ENCODE measurements at places on chromosomes 2 and 18.
A peak's percentile ranks its signal among the peaks of the same experiment; 100 is the strongest.

- DNase-seq: no peak
These were observed 312.1 kb upstream of the CHST9 start for GRCh38 chr18:27497246-27497645.

GRCh38 chr18:10230072-10230471 is 224.4 kb upstream of the APCDD1 start:
- DNase-seq: peak; percentile 18

- no peak for DNase-seq
These were observed 101.1 kb upstream of the PID1 start for GRCh38 chr2:229372207-229372606.

GRCh38 chr2:235677276-235677788 is 183.5 kb downstream of the AGAP1 start:
- no peak for DNase-seq

GRCh38 chr2:162912787-162913186 is 74.2 kb upstream of the KCNH7 start:
- no peak for DNase-seq

GRCh38 chr2:209496586-209496982 is 72.7 kb downstream of the MAP2 start:
- no peak for DNase-seq

GRCh38 chr2:192578780-192579179 is 384.0 kb upstream of the TMEFF2 start:
- DNase-seq: no peak

GRCh38 chr2:210169516-210170195 is 1.6 kb downstream of the KANSL1L start:
- DNase-seq: no peak

- no peak for DNase-seq
These were observed 253.9 kb upstream of the CNTNAP5 start for GRCh38 chr2:123770996-123771720.

DNA sequence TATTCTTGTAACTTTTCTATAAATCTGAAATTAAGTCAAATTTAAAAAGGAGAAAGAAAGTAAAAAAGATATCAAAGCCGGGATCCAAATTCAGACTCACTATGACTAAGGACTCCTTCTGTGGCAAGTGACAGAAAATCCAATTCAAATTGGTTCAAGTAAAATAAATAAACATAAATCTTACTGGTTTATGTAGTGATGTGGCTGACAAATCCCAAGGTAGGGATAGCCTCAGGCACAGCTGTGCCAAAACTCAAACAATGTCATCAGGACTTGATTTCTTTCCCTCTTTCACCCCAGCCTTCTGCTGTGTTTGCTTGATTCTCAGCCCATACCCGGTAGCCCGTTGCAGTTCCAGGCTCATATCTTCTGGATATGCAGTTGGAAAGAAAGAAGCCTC is 284.6 kb downstream of the SP3 start:
- DNase-seq: no peak

DNA sequence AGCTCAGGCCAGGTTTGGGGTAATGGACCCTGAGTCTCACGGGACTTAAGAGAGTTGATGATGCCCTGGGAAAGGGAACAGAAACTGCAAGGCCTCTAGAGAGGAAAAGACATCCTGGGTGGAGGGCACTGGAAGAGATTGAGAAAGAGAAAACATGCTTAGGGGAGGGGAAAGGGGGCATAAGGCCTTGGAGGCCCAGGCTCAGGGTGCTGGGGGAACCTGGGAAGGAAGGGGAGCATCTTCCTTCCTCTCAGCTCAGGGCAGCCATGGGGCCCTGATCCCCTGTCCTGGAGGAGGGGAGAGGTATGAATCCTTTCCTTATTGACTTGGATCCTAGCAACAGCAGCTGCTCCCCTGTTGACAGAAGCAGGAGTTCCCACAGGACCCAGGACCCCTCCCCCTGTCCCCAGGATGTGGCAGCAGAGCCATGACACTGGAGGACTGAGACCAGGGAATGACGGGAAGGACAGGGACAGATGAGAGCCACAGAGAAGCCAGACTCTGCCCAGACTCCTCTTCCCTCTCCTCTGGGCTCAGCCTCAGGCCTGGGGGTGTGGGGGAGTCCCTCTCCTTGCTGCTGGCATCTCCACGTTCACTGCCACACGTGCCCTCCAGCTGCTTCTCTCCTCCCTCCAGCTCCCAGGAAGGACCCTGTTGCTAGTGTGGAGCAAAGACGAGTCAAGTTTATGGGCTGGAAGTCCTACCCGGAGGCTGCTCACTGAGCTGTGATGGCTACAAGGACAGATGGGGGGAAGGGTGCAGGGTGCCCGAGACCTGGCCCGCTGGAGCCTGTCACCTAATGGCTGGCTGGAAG is 815 bp downstream of the GPBAR1 start:
- DNase-seq: no peak

GRCh38 chr18:10013621-10014543 is 100.1 kb downstream of the VAPA start:
- DNase-seq: no peak

DNA sequence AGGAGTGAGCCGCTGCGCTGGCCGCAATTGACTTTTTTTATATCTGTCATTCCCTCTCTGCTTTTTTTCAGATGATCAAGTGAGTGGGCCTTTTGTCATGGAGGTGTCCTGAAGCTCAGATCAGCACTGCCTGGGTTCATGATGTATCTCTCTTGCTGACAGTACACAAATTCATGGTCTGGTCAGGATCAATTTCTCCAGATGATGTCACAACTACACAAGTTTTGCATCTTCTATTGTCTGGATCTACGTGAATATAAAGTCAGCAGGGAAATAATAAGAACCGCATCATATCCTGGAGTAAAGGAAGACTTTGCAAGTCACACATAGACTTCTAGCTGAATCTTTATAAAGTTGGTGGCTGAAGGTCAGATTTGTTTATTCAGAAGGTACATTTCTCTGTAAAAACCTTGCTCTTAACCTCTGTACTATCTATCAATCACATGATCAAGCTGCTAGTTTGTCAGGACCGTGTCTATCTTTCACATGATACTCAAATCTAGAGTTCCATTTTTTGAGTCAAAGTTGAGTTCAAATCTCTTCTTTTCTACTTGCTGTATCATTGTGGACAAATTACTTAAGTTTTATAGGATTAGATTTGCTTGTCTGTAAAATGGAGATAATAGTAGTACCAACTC is 13.1 kb upstream of the CD28 start:
- DNase-seq: no peak

DNA sequence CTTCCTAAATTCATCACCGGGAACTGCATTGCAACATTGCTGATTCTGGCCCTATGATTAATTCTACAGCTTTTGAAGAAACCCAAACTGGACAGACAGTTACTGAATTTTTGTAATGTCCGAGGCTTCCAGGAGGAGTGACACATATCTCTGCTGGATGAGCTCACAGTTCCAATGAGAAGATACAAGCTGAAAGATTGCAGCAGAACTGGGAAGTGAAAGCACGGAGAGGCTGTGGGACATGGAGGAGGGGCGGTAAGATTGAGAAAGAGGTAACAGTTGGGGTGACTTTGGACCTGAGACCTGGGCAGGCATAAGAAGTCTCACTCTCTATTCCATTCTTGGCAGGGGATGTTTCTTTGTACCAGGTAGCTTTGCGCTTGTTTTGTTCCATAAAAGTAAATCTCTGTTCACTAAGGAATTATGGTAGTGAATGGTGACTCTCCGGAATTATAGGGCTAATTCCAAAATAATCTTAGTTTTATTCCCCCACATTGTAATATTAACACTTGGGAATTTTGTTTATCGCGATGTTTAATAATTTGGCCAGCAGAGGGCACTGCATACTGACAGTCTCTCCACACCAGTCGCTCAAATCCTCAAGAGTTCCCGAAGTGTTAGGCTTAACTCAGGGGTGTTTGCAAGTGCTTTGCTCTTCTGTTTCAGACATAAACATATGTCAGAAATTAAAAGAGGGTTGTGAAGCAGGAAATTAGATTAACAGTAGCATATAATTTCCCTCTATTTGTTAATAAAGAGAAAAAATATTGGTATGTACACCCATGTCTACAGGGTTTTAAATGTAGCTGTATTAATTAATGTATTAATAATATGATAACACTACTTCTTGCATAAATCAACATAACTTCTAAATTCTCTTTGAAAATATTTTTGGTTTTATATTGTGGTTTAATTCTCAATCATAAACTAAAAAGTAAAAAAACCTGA is 201.4 kb downstream of the SOCS6 start:
- DNase-seq: peak; percentile 25

DNA sequence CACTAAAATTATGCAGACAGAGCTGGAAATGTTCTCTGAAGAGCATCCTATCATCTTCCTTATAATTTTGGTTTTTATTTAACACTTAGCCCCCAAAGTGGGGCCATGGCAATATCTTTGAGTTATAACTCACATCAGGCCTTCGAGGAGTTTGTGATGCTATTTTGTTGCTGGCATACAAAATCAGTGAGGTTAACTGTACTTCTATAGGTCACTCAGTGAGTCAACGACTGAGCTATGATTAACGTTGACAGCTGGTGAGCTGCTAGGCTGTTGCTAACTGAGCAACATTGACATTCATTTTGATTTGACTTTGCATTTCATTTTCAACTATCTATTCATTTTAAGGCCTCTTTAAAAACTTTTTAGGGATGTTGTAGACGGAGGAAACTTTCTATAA is 50.0 kb downstream of the GPD2 start:
- DNase-seq: no peak

GRCh38 chr18:1840878-1841277 is 730.4 kb downstream of the METTL4 start:
- DNase-seq: no peak

- no peak for DNase-seq
These were observed 182.7 kb downstream of the MC4R start for GRCh38 chr18:60189856-60190255.

- DNase-seq: no peak
These were observed 85.8 kb downstream of the CERS6 start for GRCh38 chr2:168541858-168542257.

DNA sequence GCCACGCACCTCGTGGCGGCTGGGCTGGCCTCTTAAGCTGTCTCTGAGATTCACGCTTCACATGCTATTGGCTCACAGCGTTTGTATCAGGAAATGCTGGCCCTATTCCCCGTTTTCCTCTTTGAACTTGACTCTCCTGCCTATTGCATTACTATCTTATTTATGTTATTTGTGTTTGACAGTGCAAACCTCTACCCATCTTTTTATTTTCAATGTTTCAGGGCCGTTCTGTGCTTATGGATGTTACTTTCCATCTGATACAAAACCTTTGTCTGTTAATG is 149.9 kb upstream of the TWIST2 start:
- no peak for DNase-seq

DNA sequence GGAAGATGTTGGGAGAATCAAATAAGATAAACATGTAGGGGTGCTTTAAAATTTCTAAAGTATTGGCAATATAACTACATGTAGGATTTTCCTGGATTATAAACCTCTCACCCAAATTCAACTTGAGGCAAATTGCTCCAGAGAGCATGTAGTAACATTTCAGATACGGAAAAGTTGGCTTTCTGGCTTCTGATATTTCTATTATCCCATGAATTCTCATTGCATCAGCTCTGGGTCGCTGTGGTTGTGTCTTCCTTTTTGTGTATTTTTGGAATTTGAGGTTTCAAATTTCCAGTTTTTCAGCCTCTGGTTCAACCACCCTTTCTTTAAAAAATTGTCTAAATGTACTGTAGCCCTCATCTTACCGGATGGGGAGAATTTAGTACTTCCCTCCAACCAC is 32.3 kb downstream of the TGIF1 start:
- DNase-seq: no peak

DNA sequence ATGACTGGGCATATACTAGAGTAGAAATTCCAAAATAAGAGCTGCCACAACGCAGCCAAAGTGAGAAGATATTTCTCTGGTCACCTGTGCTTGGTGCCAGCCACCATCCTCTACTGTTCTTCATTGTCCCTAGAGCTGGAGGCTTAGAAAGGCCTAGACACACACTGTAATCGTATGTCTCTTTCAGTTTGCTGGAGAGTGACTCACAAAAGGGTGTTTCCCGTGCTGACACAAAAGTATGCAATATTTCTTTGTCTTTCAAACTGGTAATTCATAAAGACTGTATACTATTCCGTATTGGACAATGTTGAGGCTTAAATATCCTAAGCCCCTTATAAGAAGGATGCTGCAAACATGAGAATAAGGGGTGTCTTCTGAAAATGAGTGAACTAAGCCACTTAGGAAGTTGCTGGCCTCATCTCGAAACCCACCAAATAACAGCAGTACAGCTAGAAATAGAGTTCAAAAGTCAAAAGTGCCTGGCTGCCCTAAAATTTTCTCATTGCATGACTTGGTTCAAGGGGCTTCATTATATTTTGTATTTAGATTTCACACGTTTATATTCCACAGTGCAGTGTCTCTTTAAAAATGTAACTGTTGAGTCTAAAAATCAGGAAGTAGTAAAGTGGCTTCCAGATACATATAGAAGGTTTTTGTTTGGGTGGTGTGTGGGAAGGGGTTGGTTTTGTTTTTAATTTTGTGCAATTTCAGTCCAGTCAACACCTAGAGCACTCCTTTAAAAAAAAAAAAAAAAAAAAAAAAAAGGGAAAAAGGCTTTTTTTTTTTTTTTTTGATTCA is 601.1 kb downstream of the ARHGAP15 start:
- DNase-seq: peak; percentile 31

- DNase-seq: no peak
These were observed 58.7 kb upstream of the DDX18 start for GRCh38 chr2:117755768-117756167.

GRCh38 chr2:10078704-10079265 is 1.4 kb downstream of the CYS1 start:
- no peak for DNase-seq

- no peak for DNase-seq
These were observed 197.5 kb upstream of the COPS8 start for GRCh38 chr2:236887953-236888793.

DNA sequence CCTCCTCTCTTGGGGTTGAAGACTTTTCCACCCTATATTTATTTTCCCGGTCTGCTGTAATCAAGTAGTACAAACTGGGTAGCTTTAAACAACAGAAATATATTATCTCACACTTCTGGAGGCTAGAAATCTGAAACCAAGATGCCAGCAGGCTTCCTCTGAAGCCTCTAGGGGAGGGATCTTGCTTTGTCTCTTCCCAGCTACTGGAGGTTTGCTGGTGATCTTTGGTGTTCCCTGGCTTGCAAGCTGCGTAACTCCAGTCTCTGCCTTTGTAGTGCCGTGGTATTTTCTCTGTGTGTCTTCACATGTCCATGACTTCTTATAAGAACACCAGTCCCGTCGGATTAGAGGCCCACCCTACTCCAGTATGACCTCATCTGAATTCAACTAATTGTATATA is 44.4 kb downstream of the MYO3B start:
- DNase-seq: no peak

DNA sequence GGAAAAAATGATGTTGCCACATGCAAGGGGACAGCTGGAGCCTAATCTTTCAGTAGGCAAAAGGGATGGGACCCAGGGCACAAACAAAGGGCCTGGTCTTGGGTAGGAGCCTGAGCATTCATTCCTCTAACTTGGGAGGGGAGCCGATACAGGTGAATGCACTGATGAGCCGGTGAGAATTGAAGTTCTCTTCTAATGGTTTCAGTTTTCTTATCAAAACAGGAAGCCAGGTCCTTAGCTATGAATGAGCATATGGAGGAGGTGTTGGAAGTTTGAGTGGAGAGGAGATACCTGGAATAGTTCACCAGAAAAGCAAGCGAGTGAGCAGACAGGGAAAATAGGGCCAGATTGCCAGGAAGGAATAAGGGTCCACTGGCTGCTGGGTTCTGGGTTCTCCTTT is 10.1 kb downstream of the DPP4 start:
- DNase-seq: no peak

- DNase-seq: no peak
These were observed 12.4 kb downstream of the BIRC6 start for GRCh38 chr2:32369222-32369621.

GRCh38 chr2:134253804-134254203 is at the start of gene MGAT5:
Gene MGAT5 (plus strand): TSS chr2:134254072. CDS start chr2:134254404, 332 bp downstream.
- no peak for DNase-seq
